ENCODE measurements at places on chromosomes 3 and 15. TPM values are rescaled to one million over a fixed set of nuclear protein-coding genes. Genes with fewer than 3 reads are reported as not detected.

Gene PXYLP1
- polyA plus RNA-seq, result 41.7 TPM

Gene SLCO2A1
- polyA plus RNA-seq, result 13.2 TPM

Gene TPRG1
- polyA plus RNA-seq, result 0.65 TPM

Gene EPHA3
- polyA plus RNA-seq, result 14.1 TPM

Gene MUC20
- 28.3 TPM for polyA plus RNA-seq

Gene STAB1
- polyA plus RNA-seq, result 34.5 TPM

Gene ARPP21
- polyA plus RNA-seq, result 58.4 TPM

Gene CCRL2
- polyA plus RNA-seq, result 1.1 TPM

Gene ACAP2
- 34.5 TPM for polyA plus RNA-seq

Gene PLS1
- polyA plus RNA-seq, result 3.4 TPM

Gene FSIP1
- polyA plus RNA-seq, result 3.6 TPM

Gene MRAS
- 83.9 TPM for polyA plus RNA-seq

Gene SCAANT1
- polyA plus RNA-seq, result 0.93 TPM
